ENCODE measurements at places on chromosomes 4 and X. TPM values are rescaled to one million over a fixed set of nuclear protein-coding genes. Genes with fewer than 3 reads are reported as not detected.

The IQCM gene
- not detected for total RNA-seq

The FGFR3 gene
- total RNA-seq: 0.26 TPM

The NAP1L2 gene
- total RNA-seq: 0.06 TPM

The YIPF7 gene
- total RNA-seq: not detected

The HSFX3 gene
- not detected for total RNA-seq

The TEX13D gene
- not detected for total RNA-seq

The TLR8 gene
- not detected for total RNA-seq

The NEK1 gene
- 8.8 TPM for total RNA-seq

The MBNL3 gene
- total RNA-seq: 3.9 TPM

The ETDA gene
- not detected for total RNA-seq

The GUCY1A1 gene
- not detected for total RNA-seq

The DKK2 gene
- total RNA-seq: 0.63 TPM

The MGARP gene
- total RNA-seq: 2.1 TPM

The TNIP3 gene
- total RNA-seq: 0.06 TPM

The HTR2C gene
- not detected for total RNA-seq

The KLF8 gene
- 2.2 TPM for total RNA-seq

The DDX53 gene
- total RNA-seq: not detected

The CSN3 gene
- not detected for total RNA-seq

The USP17L24 gene
- not detected for total RNA-seq

The TMSB15A gene
- 20.8 TPM for total RNA-seq

The ATOH1 gene
- not detected for total RNA-seq

The PNMA6F gene
- total RNA-seq: not detected

The ADH1A gene
- not detected for total RNA-seq

The ZCCHC18 gene
- total RNA-seq: 0.64 TPM

Data from LHCN-M2 (cell line).